ENCODE measurements at places on chromosomes 16 and 17. TPM values are rescaled to one million over a fixed set of nuclear protein-coding genes. Genes with fewer than 3 reads are reported as not detected.

GRCh38 chr16:71855937-71856662 is 10.3 kb downstream of the ATXN1L start:
- peak overlapping the region; percentile 22 for H3K4me3 ChIP-seq
- DNase-seq, result peak; percentile 67
- H3K36me3 ChIP-seq, result no peaks in the 10 kb centered on the region
- peaks cover 7% of the 10 kb centered on the region for H3K4me1 ChIP-seq
- H3K27ac ChIP-seq, result peak overlapping the region; percentile 39

Gene UMOD
- total RNA-seq, result not detected

Gene SLC16A6
- 5.6 TPM for total RNA-seq

GRCh38 chr17:17902877-17903276 is 66.1 kb upstream of the SREBF1 start:
- no peaks in the 10 kb centered on the region for H3K27me3 ChIP-seq
- no peak for DNase-seq
- peaks cover 15% of the 10 kb centered on the region for H3K4me1 ChIP-seq
- no peak overlapping the region for H3K27ac ChIP-seq
- no peak overlapping the region for H3K4me3 ChIP-seq

GRCh38 chr16:70151391-70151790 is 22.2 kb upstream of the CLEC18C start:
- no peak overlapping the region for H3K4me3 ChIP-seq
- no peaks in the 10 kb centered on the region for H3K4me1 ChIP-seq
- H3K27ac ChIP-seq, result no peak overlapping the region
- peaks cover 85% of the 10 kb centered on the region for H3K36me3 ChIP-seq
- peak; percentile 43 for DNase-seq

DNA sequence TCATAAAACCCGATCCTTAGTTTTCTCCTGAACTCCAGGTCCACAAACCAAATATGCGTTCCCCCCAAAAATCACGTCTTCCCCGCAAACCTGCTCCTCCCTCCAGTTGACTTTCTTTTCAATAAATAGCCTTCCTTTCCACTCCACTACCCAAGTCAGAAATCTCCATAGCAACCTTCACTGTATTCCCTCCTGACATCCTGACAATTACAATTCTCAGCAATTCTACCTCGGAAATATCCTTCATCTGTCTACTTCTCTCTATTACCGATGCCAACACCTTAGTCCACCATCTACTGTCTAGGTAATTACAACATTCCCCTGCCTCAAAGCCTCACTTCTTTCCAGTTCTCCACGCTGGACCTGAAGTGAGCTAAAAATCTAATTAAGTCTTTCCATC is 50.7 kb downstream of the SMURF2 start:
- H3K36me3 ChIP-seq, result no peaks in the 10 kb centered on the region
- H3K4me3 ChIP-seq, result no peak overlapping the region
- DNase-seq, result no peak
- peaks cover 41% of the 10 kb centered on the region for H3K4me1 ChIP-seq
- H3K27me3 ChIP-seq, result no peaks in the 10 kb centered on the region

Gene GLOD4
- 68.5 TPM for total RNA-seq

GRCh38 chr16:88806491-88807111 is 3.0 kb downstream of the CDT1 start:
- H3K36me3 ChIP-seq, result peaks cover 25% of the 10 kb centered on the region
- no peak overlapping the region for H3K27ac ChIP-seq
- H3K27me3 ChIP-seq, result no peaks in the 10 kb centered on the region

DNA sequence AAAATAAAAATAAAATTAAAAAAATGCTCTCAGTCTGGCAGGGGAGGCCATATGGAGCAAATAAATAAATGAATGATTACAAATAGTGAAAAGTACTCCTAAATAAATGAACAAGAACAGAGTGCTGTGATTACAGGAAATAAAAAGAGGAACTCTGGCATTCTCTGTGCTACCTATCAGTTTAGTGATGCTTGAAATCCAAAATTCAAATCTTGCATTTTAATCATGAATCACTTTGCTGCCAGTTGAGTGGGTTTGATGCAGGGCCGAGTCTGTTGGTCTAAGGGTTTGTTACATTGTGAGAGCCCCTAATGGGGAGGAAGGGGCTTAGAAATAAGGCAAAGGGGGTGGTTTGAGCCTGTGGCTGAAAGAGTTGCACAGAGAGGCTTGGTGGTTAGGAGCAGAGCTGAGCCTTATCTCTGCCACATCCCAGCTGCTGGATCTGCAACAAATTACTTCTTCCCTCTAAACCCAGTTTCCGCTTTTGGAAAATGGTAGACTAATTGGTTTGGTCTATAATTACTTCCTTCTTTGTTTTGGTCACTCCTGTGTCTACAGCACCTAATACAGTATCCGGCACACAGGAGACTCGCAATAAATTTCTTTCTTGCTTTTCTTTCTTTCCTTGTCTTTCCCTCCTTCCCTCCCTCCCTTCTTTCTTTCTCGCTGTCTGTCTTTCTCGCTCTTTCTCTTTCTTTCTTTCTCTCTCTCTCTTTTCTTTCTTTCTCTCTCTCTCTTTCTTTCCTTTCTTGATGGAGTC is 6.3 kb upstream of the ABCC1 start:
- DNase-seq, result no peak
- no peaks in the 10 kb centered on the region for H3K27me3 ChIP-seq

Gene SLFN12L
- 28.6 TPM for total RNA-seq

Gene ZNF205
- 10.4 TPM for total RNA-seq

Gene NACA2
- total RNA-seq, result not detected

Gene GPR142
- total RNA-seq, result 3.1 TPM

Gene CD300H
- total RNA-seq, result not detected

- H3K27ac ChIP-seq, result no peak overlapping the region
- H3K36me3 ChIP-seq, result no peaks in the 10 kb centered on the region
- no peak for DNase-seq
- H3K27me3 ChIP-seq, result no peaks in the 10 kb centered on the region
These were observed 30.8 kb upstream of the SPACA3 start for GRCh38 chr17:32960815-32961214.

- no peaks in the 10 kb centered on the region for H3K27me3 ChIP-seq
- H3K27ac ChIP-seq, result peak overlapping the region; percentile 75
- no peak for DNase-seq
- peaks cover 64% of the 10 kb centered on the region for H3K4me1 ChIP-seq
These were observed 32.4 kb downstream of the XPO6 start for GRCh38 chr16:28179354-28179753.

- H3K4me1 ChIP-seq, result no peaks in the 10 kb centered on the region
- H3K27me3 ChIP-seq, result no peaks in the 10 kb centered on the region
- no peaks in the 10 kb centered on the region for H3K36me3 ChIP-seq
- no peak for DNase-seq
- H3K27ac ChIP-seq, result no peak overlapping the region
These were observed 19.8 kb upstream of the MARCHF10 start for GRCh38 chr17:62827746-62828485.

GRCh38 chr16:47511882-47512281 is 50.8 kb downstream of the PHKB start:
- no peak overlapping the region for H3K27ac ChIP-seq
- DNase-seq, result no peak
- no peaks in the 10 kb centered on the region for H3K27me3 ChIP-seq
- no peak overlapping the region for H3K4me3 ChIP-seq
- no peaks in the 10 kb centered on the region for H3K36me3 ChIP-seq

GRCh38 chr17:2396192-2396567 is 4.7 kb downstream of the MNT start:
- no peak for DNase-seq
- H3K4me3 ChIP-seq, result peak overlapping the region; percentile 99
- peak overlapping the region; percentile 99 for H3K27ac ChIP-seq

- DNase-seq, result no peak
- no peaks in the 10 kb centered on the region for H3K27me3 ChIP-seq
- H3K27ac ChIP-seq, result no peak overlapping the region
- no peaks in the 10 kb centered on the region for H3K4me1 ChIP-seq
- H3K4me3 ChIP-seq, result no peak overlapping the region
These were observed 127.3 kb upstream of the NUDT7 start for GRCh38 chr16:77594799-77595596.

Gene ACE
- total RNA-seq, result 14.3 TPM

Gene KCNAB3
- total RNA-seq, result 1.1 TPM

Gene CSH2
- not detected for total RNA-seq

Gene EZH1
- total RNA-seq, result 70.9 TPM

- DNase-seq, result peak; percentile 9
- H3K36me3 ChIP-seq, result no peaks in the 10 kb centered on the region
These were observed 331.7 kb downstream of the SOX9 start for GRCh38 chr17:72452286-72453173.

- H3K36me3 ChIP-seq, result no peaks in the 10 kb centered on the region
- no peak overlapping the region for H3K27ac ChIP-seq
- H3K4me1 ChIP-seq, result no peaks in the 10 kb centered on the region
- H3K4me3 ChIP-seq, result no peak overlapping the region
- H3K27me3 ChIP-seq, result no peaks in the 10 kb centered on the region
These were observed 98.2 kb upstream of the NUDT7 start for GRCh38 chr16:77624085-77624484.

Gene MYL4
- total RNA-seq, result 0.89 TPM

Gene RAP1GAP2
- total RNA-seq, result 19.1 TPM

DNA sequence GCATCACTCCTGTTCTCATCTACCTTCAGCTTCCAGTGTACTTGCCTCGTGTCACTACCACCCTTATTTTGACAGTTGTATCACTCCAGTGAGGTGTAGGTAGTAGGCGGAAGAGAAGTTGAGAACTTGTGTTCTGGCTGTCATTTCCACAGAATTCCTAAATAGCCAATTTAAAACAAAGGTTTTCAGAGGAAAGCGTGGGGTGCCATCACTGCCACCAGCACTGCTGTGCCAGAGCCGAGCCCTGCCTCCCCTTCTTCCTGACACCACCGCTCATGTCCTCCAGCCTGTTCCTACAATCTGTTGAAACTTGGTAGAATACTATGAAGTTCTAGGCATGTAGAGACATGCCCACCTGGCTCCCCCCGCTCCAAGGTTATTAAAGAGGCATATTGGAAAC is 215.8 kb downstream of the TANC2 start:
- H3K27ac ChIP-seq, result no peak overlapping the region
- no peaks in the 10 kb centered on the region for H3K36me3 ChIP-seq
- H3K4me1 ChIP-seq, result no peaks in the 10 kb centered on the region
- DNase-seq, result no peak
- no peaks in the 10 kb centered on the region for H3K27me3 ChIP-seq

GRCh38 chr17:17132746-17133145 is 73.4 kb downstream of the PLD6 start:
- peaks cover 4% of the 10 kb centered on the region for H3K4me1 ChIP-seq
- no peak for DNase-seq
- H3K4me3 ChIP-seq, result no peak overlapping the region
- no peaks in the 10 kb centered on the region for H3K27me3 ChIP-seq
- peaks cover 87% of the 10 kb centered on the region for H3K36me3 ChIP-seq

Measured in spleen (tissue), 13 donors.